Lung (tissue), 17 donors: ENCODE measurements at places on chromosomes 2 and 18. TPM values are rescaled to one million over a fixed set of nuclear protein-coding genes. Genes with fewer than 3 reads are reported as not detected.

GCG gene
- not detected for total RNA-seq

TMEM37 gene
- total RNA-seq, result 14.3 TPM

GNLY gene
- not detected for total RNA-seq

APCDD1 gene
- 77.4 TPM for total RNA-seq

GPR35 gene
- total RNA-seq, result 4.4 TPM

GAREM1 gene
- 13.7 TPM for total RNA-seq

FEV gene
- not detected for total RNA-seq

AGFG1 gene
- total RNA-seq, result 90.2 TPM

CTAGE1 gene
- 0.06 TPM for total RNA-seq

DNA sequence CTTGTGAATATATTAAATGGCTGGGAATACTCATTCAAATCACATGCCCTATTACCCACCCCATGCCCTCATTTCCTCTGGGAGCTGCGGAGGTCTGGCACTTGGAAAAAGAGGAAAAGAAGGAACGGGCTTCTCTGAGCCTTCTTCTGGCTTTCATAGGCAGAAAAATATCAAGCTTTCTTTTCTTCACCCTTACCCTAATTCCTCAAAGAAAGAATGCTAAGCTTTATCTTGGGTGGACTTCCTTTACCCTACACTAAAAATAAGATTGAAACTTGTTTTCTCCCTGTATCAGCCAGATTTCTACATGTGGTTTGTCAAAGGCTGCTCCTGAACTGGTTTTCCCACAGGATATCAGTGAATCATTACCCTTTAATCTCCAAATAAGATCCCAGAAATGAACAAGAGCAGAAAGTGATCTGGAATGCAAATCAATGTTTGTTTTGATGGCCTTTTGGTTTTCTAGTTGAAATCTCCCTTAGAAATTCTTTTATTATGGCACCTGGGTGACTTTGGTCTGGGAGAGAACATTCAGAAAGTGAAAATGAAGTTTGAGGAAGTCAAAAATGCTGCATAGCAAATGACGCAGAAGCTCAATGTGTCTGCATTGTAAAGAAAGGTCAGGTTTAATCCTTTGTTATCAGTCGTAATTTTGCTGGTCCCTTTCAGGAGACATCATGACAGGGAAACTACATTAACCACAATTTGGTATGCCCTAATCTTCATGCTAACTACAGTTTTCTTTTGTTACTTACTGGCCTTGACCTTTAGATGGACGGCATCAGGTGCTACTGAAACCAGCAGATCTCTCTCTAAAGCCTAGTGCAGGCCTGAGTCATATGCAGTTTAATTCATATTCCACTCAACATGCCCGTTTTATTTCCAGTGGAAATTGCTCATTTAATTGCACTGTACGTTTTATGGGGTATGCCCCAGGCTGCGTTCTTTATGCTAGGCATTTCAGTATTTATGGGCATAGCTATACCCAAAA is 46.6 kb upstream of the HNRNPA3 start:
- DNase-seq, result peak; percentile 25

DNA sequence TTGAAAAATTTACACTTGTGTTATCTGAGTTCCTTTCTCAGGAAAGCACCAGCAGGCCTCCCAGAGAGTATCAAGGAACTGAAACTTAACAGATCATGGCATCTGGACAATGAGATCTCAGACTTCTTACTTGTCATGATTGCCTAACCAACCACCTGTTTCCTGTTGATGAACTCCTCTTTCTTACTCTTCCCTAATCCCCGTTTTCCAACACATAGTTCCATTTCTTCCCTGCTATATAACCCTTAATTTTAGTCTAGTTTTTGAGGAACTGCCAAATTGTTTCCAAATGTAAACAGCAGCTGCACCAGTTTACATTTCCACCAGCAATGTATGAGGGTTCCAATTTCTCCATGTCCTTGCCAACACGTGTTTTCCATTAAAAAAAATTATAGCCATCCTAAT is 6.1 kb upstream of the FAM171B start:
- peak; percentile 65 for DNase-seq

GRCh38 chr2:30404319-30405259 is 42.5 kb upstream of the LCLAT1 start:
- peak; percentile 55 for DNase-seq

- DNase-seq, result no peak
Observed at GRCh38 chr2:215454519-215455246, 18.8 kb upstream of the FN1 start.

- DNase-seq, result peak; percentile 57
Observed at GRCh38 chr2:85974390-85974789, 85.6 kb upstream of the ST3GAL5 start.

DNA sequence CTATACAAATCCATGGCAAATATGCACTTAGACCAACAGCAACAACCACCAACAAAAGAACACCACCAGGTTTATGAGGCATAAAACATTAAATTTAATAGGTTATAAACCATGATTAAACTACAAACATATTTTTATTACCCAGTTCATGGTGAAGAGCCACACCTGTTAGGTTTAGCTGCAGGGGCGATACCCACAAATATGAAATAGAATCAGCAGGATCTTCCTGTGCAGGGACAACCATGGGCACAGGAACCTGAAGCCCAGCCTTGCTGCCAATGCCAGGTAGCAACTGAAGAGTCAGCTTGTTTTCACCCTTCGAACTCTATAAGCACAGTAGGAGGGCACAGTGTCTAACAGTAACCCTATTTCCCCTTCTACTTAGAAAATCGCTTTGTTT is 675.0 kb downstream of the SATB2 start:
- DNase-seq, result no peak

GRCh38 chr2:179104736-179105135 is 54.8 kb upstream of the CCDC141 start:
- DNase-seq, result peak; percentile 14

- DNase-seq, result no peak
Observed at GRCh38 chr2:207230261-207231105, 64.7 kb upstream of the KLF7 start.

DNA sequence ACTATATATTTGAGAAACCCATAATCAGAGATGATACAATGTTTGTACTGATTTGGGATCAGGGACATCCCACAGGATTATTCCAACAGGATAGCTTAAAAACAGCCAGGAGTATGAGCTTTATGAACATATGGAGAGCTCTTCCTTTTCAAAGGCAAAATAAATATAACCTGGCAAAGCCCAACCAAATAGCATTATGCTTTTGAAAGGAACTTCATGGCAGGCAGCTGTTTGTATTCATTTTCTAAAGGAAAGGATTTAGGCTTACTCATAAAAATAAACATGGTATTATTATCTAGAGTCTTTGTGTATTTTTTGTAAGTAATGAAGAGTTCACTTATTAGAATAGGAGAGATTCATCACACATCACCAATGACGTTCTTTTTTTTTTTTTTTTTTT is 44.4 kb downstream of the CCDC195 start:
- DNase-seq, result no peak

DNA sequence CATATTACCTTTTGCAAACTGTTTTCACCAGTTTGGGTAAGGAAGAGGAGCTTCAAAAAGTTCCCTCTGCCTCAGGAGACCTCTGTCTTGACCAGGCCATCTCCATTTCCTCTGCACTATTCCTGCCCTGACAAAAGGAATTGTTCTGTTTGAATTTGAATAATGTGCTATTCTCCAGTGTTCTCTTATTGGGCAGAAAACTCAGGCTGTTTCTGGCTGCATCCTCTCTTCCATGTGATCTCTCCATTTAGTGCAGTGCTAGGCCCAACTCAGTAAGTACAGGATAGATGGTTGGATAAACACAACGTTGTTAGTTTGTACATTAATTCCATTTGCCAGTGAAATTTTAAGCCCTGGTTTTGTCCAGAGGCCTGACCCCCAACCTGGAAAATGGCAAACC is 102.2 kb upstream of the CELF4 start:
- DNase-seq, result no peak

- DNase-seq, result no peak
Observed at GRCh38 chr2:120501591-120501990, 155.7 kb downstream of the INHBB start.

DNA sequence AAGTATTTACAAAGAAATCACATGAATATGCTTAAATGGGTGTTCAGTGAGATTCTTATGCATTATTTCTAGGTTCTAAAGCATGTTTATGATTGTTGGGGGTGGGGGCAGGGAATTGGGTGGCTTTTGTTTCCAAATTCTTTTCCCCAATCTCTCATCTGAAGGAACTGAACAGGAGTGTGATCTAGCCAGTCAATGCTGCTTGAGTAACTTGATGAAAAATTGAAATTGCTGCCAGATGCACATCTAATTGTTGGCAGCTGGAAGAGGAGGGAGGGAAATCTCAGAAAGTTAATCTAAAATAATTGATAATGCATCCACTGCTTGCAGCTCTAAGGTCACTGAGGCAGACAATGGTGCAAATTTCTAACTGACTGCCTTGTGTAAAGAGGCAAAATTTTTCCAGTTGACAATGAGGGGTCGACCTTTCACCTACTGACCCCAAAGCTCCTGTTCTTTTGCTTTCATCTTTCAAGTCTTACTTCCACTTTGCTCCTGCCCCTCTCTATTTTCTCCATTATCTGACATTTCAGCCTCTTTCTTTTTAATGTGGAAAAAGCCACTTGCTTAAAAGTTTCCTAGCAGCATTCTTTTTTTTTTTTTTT is 53.3 kb downstream of the IRS1 start:
- DNase-seq, result no peak

DNA sequence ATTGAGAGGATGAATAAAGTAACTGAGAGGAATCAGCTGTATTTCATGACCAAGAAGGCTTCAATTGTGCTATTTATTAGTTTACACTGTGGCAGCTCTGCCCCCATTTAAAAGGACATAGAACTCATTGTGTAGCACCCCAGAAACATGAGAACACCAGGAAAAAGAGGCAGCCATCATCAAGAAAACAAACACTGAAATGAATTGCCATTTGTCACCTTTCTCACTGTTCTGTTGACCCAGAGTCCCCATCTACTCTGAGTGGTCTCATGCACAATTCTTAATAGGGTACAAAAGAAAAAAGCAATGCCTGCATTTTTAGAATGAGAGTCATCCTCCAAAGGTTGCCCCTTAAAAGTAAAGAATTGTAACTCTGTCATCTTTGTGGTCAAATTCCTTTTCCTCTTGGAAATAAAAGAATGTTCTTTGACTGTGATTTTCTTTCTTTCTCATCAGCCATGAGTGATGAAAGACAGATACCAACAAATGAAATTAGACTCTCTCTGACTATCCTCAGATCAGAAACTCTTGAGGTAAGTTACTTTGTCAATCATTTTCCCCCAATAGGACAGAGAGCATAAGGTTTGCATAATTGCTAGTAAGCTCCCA is 1941.9 kb upstream of the PIK3C3 start:
- no peak for DNase-seq

GRCh38 chr18:2912357-2913299 is 65.8 kb downstream of the EMILIN2 start:
- no peak for DNase-seq
